ENCODE measurements at places on chromosomes 3 and 15.

DNA sequence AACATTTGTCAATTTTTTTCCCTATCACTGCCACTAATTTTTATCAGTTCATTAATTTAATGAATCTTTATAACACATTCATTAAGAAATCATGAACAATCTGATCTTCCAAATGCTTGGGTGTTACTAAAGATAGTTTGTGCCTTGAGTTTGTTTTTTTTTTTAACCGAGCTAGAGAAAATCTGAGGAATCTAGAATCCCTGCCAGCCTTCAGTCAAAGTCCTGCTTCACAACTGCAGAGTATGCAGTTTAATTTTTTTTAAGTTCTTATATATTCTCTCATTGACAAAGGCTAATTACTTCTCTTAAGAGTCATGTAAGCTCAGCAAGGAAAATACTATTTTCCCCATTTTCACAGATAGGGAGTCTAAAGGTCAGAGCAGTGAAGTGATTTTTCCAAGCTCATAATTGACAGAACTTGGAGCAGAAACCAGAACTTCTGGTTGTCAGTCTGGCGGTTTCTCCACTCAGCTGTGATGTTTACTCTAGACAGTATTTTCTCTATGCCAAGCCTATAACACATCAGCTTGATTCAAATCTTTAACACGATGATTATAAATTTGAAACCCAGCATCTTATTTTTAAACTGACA, 55.7 kb downstream of the TNIK start:
- DNase-seq: no peak

DNA sequence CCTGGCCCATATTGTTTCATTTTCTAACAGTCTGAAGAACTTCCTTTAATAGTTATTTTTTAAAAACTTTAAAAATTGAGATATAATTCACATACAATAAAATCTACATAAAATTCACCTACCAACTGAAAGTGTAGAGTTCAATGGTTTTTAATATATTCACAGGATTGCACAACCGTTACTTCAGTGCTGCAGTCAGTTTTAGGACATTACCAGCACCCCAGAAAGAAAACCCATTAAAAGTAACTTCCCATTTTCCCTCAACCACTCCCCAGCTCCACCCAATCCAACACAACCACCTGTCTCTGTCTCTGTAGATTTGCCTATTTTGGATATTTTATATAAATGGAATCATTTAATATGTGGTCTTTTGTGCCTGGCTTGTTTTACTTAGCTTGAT, 29.6 kb downstream of the MGA start:
- no peak for DNase-seq

DNA sequence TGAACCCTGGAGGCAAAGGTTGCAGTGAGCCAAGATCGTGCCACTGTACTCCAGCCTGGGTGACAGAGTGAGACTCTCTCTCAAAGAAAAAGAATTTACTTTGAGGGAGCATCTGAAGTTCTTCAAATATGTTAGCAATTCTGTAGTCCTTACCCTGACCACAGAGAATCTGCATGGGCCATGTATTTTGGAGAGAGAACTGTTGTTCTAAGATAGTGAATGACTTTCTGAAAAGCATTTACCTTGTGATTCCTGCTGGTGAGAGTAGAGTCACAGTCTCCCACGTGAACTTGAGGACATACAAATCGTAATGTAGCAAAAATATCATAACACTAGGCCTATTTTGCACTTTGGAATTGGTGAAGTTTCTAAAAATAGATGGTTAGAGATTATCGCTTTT, 3.9 kb downstream of the BRK1 start:
- no peak for DNase-seq

- DNase-seq: no peak
Observed at GRCh38 chr3:167481164-167481563, 7.3 kb upstream of the SERPINI2 start.

DNA sequence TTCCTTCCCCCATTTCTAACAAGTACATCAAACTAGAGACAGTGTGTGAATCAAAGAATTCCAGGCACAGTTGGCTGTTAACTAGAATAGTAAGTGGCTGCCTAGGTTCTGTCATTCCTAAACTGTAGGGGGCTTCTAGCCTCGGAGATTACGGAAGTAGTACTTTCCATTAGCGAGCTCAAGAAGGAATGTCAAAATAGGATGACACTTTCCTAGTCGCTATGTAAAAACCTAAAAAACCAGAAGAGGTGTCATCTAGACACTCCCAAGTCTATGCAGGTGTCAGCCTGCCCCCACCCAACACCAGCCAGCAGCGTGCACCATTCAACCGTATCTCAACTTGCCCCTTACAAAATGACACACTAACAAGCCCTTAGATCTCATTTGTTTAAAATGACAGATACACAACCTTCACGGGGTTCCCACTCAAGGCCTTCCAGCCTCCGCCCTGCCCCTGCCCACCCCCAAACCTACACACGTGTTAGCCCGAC, 874 bp downstream of the INO80 start:
- DNase-seq: no peak

DNA sequence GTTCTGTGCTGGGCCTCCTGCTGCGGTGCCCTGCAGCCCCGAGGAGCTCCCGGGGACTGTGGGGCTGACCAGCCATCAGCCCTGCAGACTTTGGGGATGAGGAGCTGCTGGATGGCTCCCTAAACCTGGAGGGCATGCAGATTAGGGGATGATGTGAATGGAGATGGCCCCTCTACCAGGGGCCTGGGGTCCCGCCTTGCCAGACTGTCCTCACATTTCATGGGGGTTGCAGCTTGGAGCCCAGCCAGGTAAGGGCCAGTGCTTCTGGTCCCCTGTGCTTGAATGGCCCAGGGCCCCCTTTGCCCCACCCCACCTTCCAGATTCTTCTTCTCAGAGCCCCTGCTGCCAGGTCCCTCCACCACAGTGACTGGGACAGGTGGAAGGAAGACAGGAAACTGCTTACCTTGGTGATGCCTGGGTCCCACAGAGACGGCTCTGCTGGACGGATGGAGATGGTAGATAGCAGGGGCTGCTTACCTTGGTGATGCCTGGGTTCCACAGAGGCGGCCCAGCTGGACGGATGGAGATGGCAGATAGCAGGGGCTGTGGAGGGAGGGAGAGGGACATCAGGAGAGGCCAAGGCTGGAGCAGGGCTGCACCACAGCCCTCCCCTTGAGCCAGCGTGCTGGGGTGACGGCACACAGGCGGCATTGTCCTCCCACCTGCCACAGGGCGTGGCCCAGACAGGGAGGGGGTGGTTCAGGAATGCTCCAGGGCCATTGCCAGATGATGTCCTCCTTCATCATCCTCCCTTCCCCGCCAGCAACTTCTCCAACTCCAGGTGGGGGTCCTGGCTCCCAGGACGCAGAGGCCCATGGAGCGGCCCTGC, at the start of gene SPTBN5:
Gene SPTBN5, minus strand, starts transcription at position 632 of the 829 bp plus-strand sequence. Its CDS starts 556 bp downstream, at position 76.
- no peak for DNase-seq

DNA sequence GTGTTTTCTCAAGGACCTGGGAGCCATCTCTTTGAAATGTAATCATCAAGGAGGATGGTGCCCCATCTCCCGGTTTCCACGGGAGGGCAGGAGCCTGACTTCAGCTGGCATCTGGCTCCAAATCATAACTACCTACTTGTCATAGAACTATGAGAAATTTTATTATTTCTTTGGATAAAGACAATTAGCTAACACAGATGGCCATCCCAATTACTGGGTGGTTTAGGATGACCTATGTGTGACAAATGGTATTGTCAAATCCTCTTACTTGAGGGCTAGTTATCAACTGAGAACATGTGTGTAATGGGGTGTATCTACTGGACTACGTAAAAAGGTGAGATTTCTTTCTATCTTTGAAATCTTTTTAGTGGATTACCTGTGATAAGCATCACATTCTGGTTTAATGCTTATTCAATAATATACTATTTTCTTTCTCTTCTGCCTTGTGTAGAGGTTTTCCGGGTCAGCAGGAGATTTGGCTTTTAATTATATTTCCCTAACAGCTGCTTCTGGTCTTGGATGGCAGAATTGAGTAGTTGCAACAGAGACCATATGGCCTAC, 15.3 kb upstream of the PARP14 start:
- DNase-seq: no peak

DNA sequence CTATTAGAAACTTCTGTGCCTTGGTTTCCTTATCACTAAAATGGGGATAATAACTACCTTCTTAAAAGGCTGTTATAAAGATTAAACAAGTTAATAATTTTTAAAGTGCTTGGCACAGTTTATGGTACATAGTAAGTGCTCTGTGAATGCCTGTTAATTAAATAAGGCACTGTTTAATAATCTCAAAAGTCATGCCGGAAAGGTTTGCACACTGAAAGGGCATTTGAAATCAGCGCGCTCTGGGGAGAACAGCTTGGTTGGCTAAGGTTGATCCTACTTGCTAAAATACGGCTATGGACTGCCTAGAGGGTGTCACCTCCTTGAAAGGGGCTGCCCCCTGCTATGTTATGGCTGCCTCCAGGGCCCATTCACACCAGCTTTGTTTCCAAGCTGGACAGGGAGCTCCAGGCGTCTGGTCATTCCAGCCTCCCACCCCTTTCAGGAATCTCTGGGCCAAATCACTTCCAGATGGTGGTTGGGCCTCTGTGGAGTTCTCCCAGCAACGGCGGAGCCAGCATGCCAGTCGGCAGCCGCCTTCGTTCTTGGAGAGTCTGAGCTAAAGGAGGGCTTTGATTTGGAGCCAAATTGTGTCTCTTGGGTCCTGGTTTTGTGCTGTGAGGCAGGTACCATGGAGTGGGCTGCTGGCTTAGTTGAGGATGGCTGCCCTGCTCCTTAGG, 5.9 kb downstream of the FLNB start:
- DNase-seq: no peak

DNA sequence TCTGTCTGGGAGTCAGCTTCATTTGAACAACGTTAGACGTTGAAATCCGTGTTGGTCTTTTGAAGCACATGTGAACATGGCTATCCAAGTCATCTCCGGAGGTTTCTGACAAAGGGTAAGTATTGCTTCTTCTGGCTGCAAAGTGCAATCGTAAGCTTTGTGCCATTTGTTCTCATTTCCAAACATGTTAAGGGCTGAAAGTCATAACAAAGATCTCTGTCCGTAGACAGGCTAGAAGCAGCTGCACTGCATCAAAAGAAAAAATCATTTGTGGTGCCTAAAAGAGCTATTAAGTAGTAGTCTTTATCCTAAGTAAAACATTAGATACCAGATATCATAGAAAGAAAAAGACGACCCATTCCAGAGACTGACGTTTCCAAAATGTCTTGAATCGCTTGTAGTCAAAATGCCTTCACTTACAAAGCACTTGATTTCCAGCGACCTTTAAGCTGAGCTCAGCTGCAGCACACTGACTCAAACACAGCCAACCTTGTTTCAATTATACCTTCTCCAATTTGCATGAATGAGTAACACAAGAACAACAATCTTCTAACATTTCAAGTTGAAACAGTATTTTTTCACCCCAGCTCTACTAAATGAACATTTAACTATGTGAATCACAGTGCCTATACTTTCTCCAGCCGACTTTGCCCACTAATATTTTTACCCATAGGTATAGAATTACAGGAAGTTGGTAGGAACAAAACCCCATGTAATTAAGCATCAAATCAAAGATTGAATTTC, 76.6 kb downstream of the NEDD4 start:
- no peak for DNase-seq

Measured in central memory CD4-positive, alpha-beta T cell (primary cell).